HL-60 (cell line): ENCODE measurements at places on chromosomes 5 and 9.

- DNase-seq = no peak
These were observed 281.7 kb downstream of the OSTF1 start for GRCh38 chr9:75369989-75370388.

GRCh38 chr5:72379936-72380335 is 59.8 kb downstream of the PTCD2 start:
- DNase-seq = no peak

GRCh38 chr5:154770111-154770510 is 14.9 kb downstream of the LARP1 start:
- DNase-seq = no peak

DNA sequence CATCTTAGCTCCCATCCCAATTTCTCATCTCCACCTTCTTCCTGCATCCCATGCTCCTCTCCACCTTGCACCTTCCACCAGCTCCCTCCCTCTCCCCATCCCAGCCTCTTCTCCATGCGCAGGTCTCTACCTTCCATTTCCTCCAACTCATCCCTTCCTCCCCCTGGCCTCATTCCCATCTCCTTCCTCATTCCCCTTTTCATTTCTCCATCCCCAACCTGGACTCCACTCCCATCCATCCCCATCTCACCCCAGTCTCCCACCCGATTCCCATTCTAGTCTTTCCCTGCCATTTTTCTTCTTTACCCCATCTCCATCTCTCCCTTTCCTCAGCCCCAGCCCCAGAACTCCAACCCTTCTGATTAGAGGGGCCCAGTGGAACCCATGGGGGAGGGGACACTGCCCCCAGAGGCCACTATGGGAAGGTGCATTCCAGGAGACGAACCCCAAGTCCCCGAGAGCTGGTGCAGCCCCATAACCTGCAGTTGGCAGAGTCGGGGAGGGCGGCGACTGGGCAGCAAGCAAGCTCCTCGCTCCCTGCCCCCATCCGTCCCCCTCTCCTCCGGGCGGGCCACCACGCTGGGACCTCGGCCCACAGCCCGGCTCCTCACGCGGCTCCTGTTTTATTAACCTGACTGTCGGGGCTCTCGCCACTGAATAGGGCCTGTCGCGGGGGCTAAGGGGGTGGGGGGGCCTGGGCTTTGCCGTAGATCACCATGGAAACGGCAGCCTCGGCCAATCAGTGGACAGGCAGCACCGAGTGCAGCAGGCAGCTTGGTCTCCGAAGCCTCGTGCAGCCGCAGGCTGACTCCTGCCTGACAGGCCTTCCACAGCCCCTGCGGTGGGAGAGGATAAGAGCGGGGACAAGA is 66.7 kb downstream of the PCDH1 start:
- no peak for DNase-seq

DNA sequence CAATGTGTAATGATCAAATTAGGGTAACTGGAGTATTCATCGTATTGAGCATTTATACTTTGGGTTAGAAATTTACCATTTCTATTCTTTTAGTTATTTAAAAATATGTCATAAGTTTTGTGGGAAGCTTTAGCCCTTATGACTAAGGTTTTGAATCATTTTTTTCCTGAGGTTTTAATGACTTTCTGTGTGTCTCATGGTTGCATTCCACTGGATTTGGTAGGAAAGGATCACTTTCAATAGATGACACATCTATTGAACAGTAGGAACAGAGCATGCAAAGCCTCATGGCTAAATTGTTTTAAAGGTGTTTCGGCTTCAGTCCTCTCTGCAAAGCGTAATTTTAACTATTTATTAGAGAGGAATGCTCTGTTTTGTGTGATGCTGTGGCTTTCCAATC is 512.4 kb upstream of the CHD1 start:
- no peak for DNase-seq

- no peak for DNase-seq
These were observed 22.5 kb upstream of the GLIPR2 start for GRCh38 chr9:36113999-36114398.

GRCh38 chr5:52798938-52799337 is 11.2 kb downstream of the ITGA1 start:
- no peak for DNase-seq

DNA sequence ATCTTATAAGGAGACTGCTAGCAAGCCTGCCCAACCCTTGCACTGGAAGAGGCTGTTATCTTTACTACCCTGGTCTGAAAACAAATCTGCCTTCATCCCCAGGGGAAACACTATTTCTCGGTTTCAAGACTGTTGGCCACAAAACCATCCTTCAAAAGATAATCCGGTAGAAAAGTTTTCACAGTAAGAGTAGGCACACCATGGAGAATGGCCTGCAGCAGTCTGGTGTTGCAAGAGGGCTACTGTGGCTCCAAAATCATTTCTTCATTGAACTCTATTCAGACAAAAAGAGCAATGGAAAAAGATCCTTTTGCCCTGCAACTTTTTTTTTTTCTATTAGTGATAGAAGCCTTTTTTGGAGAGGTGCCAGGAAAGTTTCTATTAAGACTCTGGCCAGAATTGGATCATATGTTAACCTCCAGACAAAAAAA is 163.9 kb downstream of the ARHGEF28 start:
- DNase-seq = no peak

DNA sequence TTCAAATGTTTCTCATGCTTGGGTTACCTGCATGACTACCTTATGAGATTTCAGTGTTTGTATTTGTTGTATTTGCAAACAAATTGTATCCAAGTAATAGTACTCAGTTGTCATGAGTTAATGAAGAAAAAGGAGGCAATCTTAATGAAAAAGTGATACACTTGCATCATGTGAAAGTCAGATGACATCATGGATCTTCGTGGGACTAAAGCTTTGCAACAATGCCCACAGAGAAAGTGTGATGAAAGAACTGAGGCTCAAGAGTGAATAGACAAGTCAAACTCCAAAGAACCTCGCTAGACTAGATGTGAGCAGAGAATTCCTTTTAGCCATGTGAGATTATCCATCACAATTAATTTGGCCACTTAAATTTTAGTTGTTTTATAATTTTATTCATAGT is 75.4 kb upstream of the ADRB2 start:
- peak; percentile 61 for DNase-seq
